ENCODE measurements at places on chromosomes 5 and 9. TPM values are rescaled to one million over a fixed set of nuclear protein-coding genes. Genes with fewer than 3 reads are reported as not detected.

DNA sequence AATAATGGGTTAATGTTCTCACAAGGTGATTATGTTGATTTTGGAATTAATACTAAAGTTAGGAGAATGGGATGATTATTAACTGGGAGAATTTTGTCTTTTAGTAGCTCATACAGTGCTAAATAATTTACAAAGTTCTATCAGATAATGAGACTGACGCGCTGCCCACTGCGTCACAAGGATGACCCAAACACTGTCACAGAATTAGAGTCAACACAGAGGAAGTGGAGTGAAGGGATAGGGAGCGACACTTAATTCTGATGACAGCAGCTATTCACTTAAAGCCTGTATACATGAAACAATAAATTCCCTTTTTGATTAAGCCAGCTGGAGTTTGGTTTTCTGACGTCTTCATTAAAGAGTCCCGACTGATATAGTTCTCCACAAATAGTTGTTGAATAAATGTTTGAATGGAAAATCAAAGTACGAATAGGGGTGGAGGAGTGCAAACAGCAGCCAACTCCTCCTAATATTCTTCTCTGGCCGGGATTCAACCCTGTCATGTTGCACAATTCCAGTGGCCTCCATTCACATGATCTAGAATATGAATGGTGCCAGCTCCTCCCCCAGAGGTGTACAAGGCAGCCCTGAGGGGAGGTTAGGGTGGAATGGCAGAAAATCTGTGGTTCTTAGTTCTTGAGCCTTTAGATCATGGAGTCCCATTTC is 140.3 kb downstream of the PCSK1 start:
- no peaks in the 10 kb centered on the region for H3K4me1 ChIP-seq
- H3K4me3 ChIP-seq = no peak overlapping the region
- no peaks in the 10 kb centered on the region for H3K27me3 ChIP-seq
- peak; percentile 25 for DNase-seq
- H3K27ac ChIP-seq = no peak overlapping the region

DNA sequence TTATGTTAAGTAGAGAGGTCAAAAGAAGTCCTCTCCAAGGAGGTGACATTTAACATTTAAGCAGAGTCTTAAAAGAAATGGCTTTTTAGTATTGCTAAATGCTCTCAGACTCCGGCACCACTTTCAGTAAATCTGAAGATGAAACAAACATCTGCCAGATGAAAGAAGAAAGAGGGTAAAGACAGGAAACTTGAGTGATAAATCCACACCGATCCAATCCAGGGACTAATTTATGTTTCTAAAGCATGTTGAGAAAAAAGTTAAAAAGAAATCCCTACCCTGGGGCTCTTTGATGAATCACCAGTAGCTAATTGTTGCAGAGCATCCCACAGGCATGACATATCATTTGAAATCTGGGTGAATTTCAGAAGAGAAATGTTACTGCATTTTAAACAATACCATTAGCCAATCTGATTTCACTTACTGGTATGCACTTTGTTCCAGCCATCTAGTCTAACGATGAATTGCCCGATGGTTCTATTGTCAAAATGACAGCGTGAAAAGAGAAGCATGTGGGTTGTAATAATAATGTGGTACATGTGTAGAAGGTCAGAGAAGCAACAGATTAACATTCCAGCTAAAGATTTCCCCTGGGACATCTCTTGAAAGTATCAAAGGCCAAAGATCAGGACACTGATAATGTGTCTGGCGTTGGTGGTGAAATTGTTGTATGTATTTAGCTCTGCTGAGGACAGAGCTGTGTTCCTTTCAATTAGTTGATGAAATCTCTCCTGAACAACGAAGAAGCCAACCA is 485.7 kb downstream of the CSNK1G3 start:
- no peaks in the 10 kb centered on the region for H3K27me3 ChIP-seq
- no peak overlapping the region for H3K4me3 ChIP-seq
- H3K4me1 ChIP-seq = no peaks in the 10 kb centered on the region

DNA sequence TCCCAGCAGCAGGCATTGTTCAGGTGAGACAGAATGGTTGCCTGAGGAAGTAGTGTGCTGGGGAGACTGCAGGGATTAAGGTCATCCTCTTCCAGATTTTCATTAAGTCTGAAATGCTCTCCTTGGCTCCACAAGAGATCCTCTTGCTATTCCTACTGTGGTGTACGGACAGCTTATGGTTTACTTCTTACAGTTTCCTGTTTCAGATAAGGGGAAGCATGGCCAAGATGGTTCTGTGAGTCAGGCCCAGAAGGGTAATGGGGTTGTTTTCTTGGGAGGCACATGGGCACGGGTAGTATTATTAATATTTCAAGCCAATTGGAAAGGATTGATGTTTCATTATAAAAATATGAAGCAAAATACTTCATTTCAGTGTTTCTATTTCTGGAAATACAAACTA is 42.9 kb downstream of the GLRX start:
- no peak overlapping the region for H3K4me3 ChIP-seq
- H3K36me3 ChIP-seq = no peaks in the 10 kb centered on the region
- H3K27me3 ChIP-seq = no peaks in the 10 kb centered on the region
- H3K27ac ChIP-seq = peak overlapping the region; percentile 73
- DNase-seq = no peak
- peaks cover 51% of the 10 kb centered on the region for H3K4me1 ChIP-seq

GRCh38 chr5:43105369-43106289 is 15.1 kb upstream of the ZNF131 start:
- no peaks in the 10 kb centered on the region for H3K4me1 ChIP-seq
- peak overlapping the region; percentile 74 for H3K27ac ChIP-seq
- no peaks in the 10 kb centered on the region for H3K36me3 ChIP-seq
- peak overlapping the region; percentile 69 for H3K4me3 ChIP-seq
- DNase-seq = peak; percentile 88

GRCh38 chr5:7756453-7756852 is 94.5 kb downstream of the CFAP90 start:
- peaks cover 11% of the 10 kb centered on the region for H3K36me3 ChIP-seq
- H3K27ac ChIP-seq = peak overlapping the region; percentile 76
- peak; percentile 38 for DNase-seq
- H3K27me3 ChIP-seq = no peaks in the 10 kb centered on the region
- H3K4me3 ChIP-seq = no peak overlapping the region
- peaks cover 45% of the 10 kb centered on the region for H3K4me1 ChIP-seq

DNA sequence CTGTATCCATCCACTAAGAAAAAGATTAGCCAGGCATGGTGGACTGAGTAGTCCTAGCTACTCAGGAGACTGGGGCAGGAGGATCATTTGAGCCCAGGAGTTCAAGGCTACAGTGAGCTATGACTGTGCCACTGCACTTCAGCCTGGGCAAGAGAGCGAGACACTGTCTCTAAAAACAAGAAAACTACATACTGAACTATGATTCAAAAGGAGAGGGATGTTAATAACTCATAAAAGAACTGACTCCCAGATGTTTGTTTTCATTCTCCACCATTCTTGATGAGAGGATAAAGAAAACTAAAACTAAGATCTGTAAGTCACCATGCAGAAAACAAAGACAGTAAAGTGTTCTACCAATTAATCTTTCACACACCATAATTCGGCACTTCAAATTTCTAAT is 53.5 kb downstream of the AUH start:
- no peak overlapping the region for H3K27ac ChIP-seq
- DNase-seq = no peak
- H3K4me1 ChIP-seq = peaks cover 32% of the 10 kb centered on the region
- H3K27me3 ChIP-seq = no peaks in the 10 kb centered on the region

- H3K27me3 ChIP-seq = no peaks in the 10 kb centered on the region
- no peaks in the 10 kb centered on the region for H3K4me1 ChIP-seq
- no peak for DNase-seq
Observed at GRCh38 chr5:132269635-132270334, 12.3 kb downstream of the PDLIM4 start.

GRCh38 chr5:155082401-155082800 is 68.8 kb downstream of the KIF4B start:
- H3K4me3 ChIP-seq = no peak overlapping the region
- no peak overlapping the region for H3K27ac ChIP-seq
- H3K27me3 ChIP-seq = peaks cover 3% of the 10 kb centered on the region
- no peaks in the 10 kb centered on the region for H3K4me1 ChIP-seq
- no peak for DNase-seq

DNA sequence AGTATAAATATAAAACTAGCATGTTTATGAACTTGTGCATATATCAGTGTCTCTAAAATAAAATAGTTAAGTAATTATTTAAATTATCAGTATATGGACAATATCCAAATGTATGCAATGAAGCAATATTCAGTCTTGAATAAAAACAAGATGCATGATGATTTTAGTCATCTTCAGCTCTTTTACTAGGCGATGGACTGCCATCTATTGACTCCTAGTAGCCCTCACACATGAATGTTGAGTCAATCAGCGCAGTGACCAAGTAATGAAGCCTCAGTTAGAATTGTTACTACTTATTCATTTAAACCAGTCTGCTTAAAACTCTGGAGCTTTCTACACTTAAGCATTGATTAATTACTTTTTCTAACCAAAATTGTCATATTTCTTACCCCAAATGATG is 92.9 kb upstream of the GRHPR start:
- H3K4me3 ChIP-seq = no peak overlapping the region
- H3K27me3 ChIP-seq = no peaks in the 10 kb centered on the region
- no peak for DNase-seq
- no peaks in the 10 kb centered on the region for H3K4me1 ChIP-seq
- no peaks in the 10 kb centered on the region for H3K36me3 ChIP-seq
- no peak overlapping the region for H3K27ac ChIP-seq

The PCDHAC2 gene
- 0.14 TPM for total RNA-seq

DNA sequence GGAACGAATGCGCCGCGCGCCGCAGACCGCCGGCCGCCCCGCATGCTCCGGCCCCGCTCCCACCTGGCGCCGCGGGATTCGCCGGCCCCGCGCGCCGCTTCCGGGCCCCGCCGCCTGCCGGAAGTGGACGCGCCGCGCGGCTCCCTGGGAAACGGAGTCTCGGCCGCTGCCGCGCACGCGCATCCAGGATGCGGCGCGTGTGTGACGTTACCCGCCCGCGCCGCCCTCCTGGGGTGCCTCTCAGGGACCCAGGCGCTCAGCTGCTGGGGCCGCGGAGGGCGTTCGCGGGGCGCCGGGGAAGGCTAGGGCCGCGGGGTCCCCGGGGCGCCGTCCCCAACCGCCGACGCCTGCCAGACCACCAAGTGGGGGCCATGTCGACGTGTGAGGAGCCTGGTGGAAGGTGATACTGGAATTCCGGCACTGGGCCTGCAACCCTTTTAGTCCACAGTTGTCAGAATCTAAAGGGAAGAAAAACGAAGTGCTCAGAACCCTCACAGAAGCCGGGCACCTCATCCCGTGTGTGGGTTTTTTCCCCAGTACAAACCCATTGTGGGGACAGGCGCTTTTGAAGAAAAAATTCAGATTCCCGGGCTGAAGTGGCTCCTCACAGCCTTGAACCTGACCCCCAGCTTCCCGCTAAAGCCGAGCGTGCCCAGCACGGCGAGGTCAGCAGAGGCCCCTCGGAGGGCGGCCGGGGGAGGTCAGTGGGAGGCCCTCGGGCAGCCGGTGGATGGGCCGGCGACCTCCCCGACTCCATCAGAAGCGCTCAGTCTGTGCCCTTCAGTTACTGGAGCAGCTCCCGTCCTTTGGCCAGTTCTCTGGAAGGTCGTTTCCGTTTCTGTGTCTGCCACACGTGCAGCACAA is at the start of gene CLPTM1L:
TSS of gene CLPTM1L (minus strand) at position 125 of the 864 bp plus-strand sequence. CDS start 258 bp downstream, outside the sequence.
- H3K27ac ChIP-seq = peak within 1 kb of the TSS; percentile 88
- peaks cover 18% of the 10 kb centered on the region for H3K4me1 ChIP-seq
- peak within 1 kb of the TSS; percentile 97 for H3K4me3 ChIP-seq
- H3K27me3 ChIP-seq = no peaks in the 10 kb centered on the region
- peak; percentile 94 for DNase-seq

DNA sequence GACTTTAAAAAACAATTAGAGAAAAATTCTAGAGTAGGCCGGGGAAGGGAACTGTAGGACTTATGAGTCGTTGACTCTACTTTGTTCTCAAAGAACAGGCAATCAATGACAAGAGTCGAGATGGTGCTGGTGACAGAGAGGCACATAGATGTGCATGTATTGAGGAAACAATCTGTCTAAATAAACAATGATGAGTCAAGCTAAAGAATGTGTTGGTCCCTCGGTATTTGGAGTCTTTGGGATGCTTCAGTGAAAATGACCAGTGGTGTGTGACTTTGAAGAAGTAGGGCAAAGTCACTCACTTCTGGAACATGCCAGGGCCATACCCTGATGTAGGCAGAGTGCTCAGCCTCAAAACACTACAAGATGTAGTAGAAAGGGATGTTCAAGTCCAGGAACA is 288.1 kb upstream of the PANK3 start:
- no peaks in the 10 kb centered on the region for H3K36me3 ChIP-seq
- no peaks in the 10 kb centered on the region for H3K27me3 ChIP-seq
- no peaks in the 10 kb centered on the region for H3K4me1 ChIP-seq
- no peak overlapping the region for H3K4me3 ChIP-seq

The CKS2 gene
- 12.0 TPM for total RNA-seq

The SPARC gene
- 447 TPM for total RNA-seq

GRCh38 chr9:130867556-130867955 is 29.1 kb downstream of the QRFP start:
- H3K27me3 ChIP-seq = no peaks in the 10 kb centered on the region
- no peak overlapping the region for H3K27ac ChIP-seq
- H3K4me3 ChIP-seq = no peak overlapping the region
- H3K36me3 ChIP-seq = peaks cover 5% of the 10 kb centered on the region
- no peak for DNase-seq

The IL4 gene
- not detected for total RNA-seq

GRCh38 chr5:160317434-160317833 is 5.1 kb upstream of the CCNJL start:
- no peaks in the 10 kb centered on the region for H3K36me3 ChIP-seq
- H3K27ac ChIP-seq = no peak overlapping the region
- no peak for DNase-seq
- H3K4me1 ChIP-seq = no peaks in the 10 kb centered on the region

The FOXE1 gene
- total RNA-seq = not detected

- no peak overlapping the region for H3K4me3 ChIP-seq
- H3K27ac ChIP-seq = peak overlapping the region; percentile 99
- no peaks in the 10 kb centered on the region for H3K36me3 ChIP-seq
- H3K27me3 ChIP-seq = no peaks in the 10 kb centered on the region
- DNase-seq = no peak
Observed at GRCh38 chr5:96931605-96932004, 4.3 kb upstream of the LNPEP start.

DNA sequence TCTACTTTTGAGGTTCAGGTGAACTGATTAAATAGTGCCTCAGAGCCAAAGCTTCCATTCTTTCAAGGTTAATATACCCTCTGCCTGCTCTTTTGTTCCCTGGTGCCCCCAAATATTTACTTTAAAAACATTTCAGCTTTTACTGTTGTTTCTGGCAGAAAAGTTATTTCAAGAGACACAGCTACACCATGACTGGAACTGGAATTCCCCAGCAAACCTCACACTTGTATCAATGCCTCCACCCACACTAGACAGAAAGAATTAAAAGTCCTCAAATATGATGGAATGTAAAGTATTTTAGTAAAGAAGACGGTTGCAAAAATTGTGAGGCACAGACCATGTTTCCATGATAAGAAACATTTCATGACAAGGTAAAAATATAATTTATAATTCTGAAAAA is 720.2 kb upstream of the TYRP1 start:
- H3K4me1 ChIP-seq = no peaks in the 10 kb centered on the region
- H3K27ac ChIP-seq = no peak overlapping the region
- DNase-seq = no peak
- H3K36me3 ChIP-seq = no peaks in the 10 kb centered on the region
- no peak overlapping the region for H3K4me3 ChIP-seq
